ENCODE measurements at places on chromosomes 16 and 17.

DNA sequence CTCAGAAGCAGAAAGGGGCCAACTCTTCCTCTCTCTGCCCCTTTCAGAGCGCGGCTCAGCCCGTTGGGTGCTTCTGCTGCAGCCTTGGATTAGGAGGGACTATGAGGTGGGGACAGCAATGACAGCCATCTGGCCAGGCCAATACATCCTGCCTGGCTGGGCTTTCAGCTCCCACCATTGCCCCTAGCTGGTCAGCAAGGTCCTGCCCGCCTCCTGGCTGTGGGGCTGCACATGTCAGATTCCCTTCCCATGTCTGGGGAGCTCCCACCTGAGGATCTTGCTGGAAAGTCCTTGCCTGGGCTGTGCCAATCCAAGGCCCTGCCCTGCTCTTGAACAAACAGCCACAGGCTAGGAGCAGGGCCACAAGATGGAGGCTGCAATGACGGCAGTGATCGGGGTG lies 8.3 kb downstream of the TRIM65 start:
- DNase-seq = no peak

DNA sequence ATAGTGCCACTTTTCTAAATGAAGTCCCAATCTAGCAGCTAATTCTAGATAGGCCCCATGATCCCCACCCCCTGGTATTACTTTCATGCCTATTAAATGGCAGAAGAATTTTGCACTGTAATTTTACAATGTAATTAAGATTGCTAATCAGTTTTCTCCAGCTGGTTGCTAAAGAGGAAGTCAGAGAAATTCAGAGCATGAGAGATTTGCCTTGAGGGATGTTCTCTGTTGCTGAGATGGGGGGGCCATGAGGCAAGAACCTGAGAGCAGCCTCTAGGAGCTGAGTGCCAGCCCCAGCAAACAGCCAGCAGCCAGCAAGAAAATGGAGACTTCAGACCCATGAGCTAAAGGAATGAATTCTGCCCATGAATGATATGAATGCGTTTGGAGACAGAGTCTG lies 38.9 kb downstream of the SHCBP1 start:
- no peak for DNase-seq

GRCh38 chr17:38685491-38685890 lies 10.7 kb upstream of the EPOP start:
- no peak for DNase-seq

DNA sequence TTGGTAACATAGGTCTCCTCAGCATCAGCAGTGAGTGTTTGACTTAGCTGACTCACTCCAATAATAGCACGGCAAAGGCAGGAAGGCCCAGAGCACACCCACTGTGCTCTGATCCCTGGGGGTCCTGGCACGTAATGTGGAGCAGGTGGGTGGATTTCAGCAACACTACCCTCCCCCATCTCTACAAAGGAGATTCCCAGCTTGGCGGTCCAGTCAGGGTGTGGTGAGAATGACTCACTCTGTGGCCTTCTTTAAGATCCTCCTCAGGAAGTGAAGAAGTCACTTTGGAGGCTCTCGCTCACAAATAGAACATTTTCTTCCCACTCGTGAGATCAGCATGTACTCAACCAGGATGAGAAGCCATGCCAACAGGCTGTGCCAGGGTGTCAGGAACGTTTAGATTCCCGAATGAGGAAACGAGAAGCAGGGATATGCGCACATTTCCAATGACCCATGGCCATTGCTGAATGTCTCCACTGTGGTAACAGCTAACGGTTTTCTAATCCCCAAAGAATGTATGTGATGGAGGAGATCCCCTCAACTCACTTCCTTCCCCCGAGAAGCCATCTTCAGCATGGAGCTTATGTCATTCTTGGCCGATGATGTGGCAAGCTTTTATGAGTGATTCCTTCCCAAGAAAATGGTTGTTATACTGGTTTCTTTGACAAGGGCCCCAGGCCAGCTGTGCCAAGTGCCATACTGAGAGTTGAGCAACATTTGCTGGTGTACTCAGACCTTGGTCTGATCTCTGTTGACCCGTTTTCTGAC lies 365.2 kb downstream of the C16orf95 start:
- no peak for DNase-seq

GRCh38 chr17:46765453-46765852 lies 53.0 kb downstream of the WNT3 start:
- DNase-seq = no peak

GRCh38 chr17:17420561-17421269 lies 56.1 kb upstream of the MED9 start:
- no peak for DNase-seq

DNA sequence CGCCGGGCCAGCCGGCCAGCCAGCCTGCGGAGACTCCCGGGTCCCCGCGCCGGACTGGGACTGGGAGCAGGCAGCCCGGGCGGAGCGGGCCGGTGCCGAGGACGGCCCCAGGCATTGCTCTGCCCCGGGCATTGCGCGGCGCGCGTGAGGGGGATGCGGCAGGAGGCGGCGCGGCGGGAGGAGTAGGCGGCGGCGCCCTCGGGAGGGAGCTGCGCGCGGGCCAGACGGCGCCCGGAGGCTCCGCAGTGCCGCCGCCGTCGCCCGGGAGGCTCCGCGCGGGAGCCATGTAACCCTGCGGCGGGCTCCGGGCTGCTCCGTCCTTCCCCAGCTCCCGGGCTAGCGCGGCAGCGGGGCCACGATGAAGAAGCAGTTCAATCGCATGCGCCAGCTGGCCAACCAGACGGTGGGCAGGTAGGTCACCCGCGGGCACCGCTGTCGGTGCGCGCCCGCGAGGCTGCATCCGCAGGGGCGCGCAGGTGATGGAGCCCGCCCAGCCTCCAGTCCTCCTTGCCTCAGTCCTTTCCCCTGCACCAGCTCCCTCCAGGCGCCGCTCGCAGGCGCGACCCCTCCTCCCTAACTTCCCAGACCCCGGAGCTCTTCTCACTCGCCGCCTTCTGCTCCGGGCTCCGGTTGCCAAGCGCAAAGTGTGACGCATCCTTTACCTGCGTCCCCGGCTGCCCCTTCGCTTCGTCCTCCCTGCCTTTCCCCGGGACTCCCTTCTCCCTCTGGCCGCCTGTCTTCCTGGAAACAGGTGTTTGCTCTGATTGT lies at the start of gene ARHGAP44:
TSS of gene ARHGAP44 (plus strand) at position 18 of the 768 bp plus-strand sequence. CDS start at position 359, 341 bp downstream.
- no peak for DNase-seq

GRCh38 chr16:11667221-11667823 lies 933 bp upstream of the SNN start:
- no peak for DNase-seq

GRCh38 chr16:66176731-66177130 lies 189.8 kb upstream of the CDH5 start:
- no peak for DNase-seq

DNA sequence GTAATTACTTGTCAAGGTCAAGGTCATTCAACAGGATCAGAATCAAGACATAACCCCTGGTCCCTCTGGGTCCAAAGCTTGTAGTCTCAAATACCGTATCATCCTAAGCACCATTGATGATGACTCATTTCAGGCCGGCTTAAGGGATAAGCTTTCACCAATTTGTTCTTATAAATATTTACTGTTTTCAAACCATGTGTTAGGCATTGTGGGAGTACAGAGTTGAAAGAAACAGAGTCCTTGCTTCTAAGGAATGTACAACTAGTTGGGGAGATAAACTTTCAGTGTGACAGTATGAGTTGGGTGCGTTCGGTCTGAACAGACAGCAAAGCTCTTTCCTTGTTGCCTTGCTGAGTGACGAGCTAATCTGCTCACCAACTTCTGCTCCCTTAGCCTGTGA lies 183.5 kb upstream of the MAF start:
- DNase-seq = no peak

DNA sequence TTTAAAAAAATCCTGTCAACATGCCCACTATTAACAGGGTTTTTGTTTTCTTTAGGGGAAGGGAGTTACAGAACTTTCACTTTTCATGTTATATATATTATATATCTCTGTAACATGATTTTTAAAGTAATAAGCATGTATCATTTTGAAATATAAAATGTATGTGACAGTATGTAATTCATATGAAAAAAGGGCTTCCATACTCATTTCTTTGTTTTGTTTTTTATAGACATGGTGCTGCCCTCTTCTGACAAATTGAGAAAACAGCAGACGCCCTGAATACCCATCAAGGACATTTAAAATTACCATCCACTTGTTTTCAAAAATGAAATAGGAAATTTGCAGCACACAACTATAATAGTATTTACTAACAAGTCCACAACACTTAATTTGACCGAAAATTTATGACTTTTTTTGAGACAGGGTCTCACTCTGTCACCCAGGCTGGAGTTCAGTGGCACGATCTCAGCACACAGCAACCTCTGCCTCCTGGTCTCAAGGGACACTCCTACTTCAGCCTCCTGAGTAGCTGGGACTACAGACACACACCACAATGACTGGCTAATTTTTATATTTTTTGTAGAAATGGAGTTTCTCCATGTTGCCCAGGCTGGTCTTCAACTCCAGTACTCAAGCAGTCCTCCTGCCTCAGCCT lies 30.4 kb downstream of the CFDP1 start:
- no peak for DNase-seq

GRCh38 chr17:15884731-15885130 lies 60.2 kb upstream of the ADORA2B start:
- DNase-seq = no peak

Data from DMS153 (cell line).